ENCODE measurements at places on chromosomes 3 and 15.

DNA sequence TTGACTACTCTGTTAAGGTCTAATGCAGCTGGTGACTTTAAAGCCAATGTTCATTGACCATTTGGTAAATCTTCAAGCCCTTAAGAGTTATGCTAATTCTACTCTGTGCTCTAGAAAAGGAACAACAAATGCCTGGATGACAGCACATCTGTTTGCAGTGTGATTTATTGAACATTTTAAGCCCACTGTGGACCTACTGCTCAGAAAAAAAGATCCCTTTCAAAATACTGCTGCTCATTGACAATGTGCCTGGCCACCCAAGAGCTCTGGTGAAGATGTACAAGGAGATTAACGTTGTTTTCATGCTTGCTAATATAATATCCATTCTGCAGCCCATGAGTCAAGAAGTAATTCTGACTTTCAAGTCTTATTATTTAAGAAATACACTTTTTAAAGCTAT lies 110.8 kb downstream of the TBC1D5 start:
- H3K4me1 ChIP-seq, result peaks cover 24% of the 10 kb centered on the region
- H3K27ac ChIP-seq, result no peak overlapping the region
- DNase-seq, result no peak
- no peaks in the 10 kb centered on the region for H3K27me3 ChIP-seq
- no peak overlapping the region for H3K4me3 ChIP-seq

- H3K27ac ChIP-seq, result no peak overlapping the region
- no peaks in the 10 kb centered on the region for H3K27me3 ChIP-seq
- no peak for DNase-seq
- H3K4me1 ChIP-seq, result peaks cover 9% of the 10 kb centered on the region
- H3K4me3 ChIP-seq, result no peak overlapping the region
Measured at GRCh38 chr3:112807685-112808084, 39.0 kb downstream of the CD200R1L start.

- H3K27ac ChIP-seq, result no peak overlapping the region
- H3K4me3 ChIP-seq, result no peak overlapping the region
- H3K4me1 ChIP-seq, result peaks cover 9% of the 10 kb centered on the region
- DNase-seq, result no peak
- peaks cover 21% of the 10 kb centered on the region for H3K36me3 ChIP-seq
- H3K27me3 ChIP-seq, result no peaks in the 10 kb centered on the region
Measured at GRCh38 chr3:150626148-150626930, 23.2 kb downstream of the SELENOT start.

DNA sequence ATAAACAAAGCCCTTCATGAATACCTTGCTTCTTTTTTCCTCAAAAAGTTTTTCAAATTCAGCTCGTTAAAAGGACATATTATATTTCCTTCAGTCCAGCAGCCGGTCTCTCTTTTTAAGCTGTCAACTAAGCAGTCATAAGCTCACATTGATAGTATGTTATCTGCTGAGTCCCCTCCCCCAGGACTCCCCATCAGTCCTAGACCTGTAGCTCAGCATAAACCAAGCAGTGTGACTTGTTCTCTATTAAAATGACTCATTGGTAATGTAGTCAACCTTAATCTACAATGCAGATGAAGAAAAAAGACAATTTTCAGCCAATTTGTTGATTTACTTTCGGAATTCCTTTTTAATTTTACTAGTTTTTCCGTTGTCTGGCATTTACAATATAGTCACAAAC lies 483.8 kb downstream of the MECOM start:
- no peak for DNase-seq
- H3K36me3 ChIP-seq, result no peaks in the 10 kb centered on the region
- H3K4me1 ChIP-seq, result no peaks in the 10 kb centered on the region
- H3K27ac ChIP-seq, result no peak overlapping the region
- peaks cover 10% of the 10 kb centered on the region for H3K27me3 ChIP-seq

DNA sequence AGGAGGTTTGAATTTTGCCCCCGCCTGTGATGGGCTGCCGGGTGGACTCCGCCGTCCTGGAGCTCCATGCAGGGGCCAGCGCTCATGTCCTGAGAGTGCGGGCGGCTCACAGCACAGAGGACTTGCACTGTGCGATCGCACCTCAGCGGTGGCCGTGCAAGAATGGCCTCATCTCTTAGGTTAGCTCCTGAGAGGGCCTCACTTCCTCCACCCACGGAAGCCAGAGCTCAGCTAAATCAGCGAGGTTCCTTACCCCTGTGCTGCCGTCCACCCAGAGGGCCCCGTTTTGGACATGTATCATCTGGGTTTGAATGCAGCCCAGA lies 72.0 kb upstream of the PCSK6 start:
- no peak for DNase-seq
- H3K27ac ChIP-seq, result no peak overlapping the region
- H3K27me3 ChIP-seq, result peaks cover 15% of the 10 kb centered on the region
- H3K4me3 ChIP-seq, result no peak overlapping the region
- no peaks in the 10 kb centered on the region for H3K36me3 ChIP-seq

- DNase-seq, result no peak
- H3K27me3 ChIP-seq, result no peaks in the 10 kb centered on the region
- H3K4me1 ChIP-seq, result peaks cover 55% of the 10 kb centered on the region
- H3K4me3 ChIP-seq, result peak overlapping the region; percentile 96
- peak overlapping the region; percentile 98 for H3K27ac ChIP-seq
- H3K36me3 ChIP-seq, result peaks cover 72% of the 10 kb centered on the region
Measured at GRCh38 chr3:157156837-157157635, 2.9 kb downstream of the CCNL1 start.

DNA sequence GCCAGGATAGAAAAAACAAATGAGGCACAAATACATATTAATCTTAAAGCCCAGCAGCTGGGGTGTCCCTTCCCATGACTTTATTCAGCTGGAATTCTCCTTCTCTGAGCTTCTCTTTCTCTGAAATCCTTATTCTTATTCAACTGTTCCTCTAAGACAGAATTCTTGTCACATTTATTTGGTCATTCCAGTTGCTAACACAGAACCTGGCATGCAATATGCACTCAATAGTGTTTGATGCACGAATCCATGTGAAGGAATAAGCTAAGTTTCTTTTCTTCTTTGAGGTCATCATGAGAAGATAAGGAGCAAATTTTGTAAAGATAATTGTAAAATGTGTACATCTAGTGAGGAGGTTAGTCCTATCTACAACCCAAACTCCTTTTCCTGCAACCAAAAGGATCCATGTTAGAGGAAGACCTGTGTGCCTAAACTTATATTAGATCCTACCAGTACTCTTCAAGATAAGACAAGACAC lies 154.2 kb upstream of the KCNMB2 start:
- no peak overlapping the region for H3K27ac ChIP-seq
- no peak for DNase-seq
- no peaks in the 10 kb centered on the region for H3K4me1 ChIP-seq
- peaks cover 7% of the 10 kb centered on the region for H3K27me3 ChIP-seq

- H3K4me1 ChIP-seq, result no peaks in the 10 kb centered on the region
- no peaks in the 10 kb centered on the region for H3K36me3 ChIP-seq
- no peak for DNase-seq
- H3K4me3 ChIP-seq, result no peak overlapping the region
Measured at GRCh38 chr3:171511450-171511849, 51.2 kb upstream of the TNIK start.

- H3K36me3 ChIP-seq, result peaks cover 4% of the 10 kb centered on the region
- H3K27ac ChIP-seq, result peak overlapping the region; percentile 71
- DNase-seq, result no peak
- no peaks in the 10 kb centered on the region for H3K27me3 ChIP-seq
- no peak overlapping the region for H3K4me3 ChIP-seq
Measured at GRCh38 chr3:38149708-38150107, 11.2 kb downstream of the MYD88 start.

DNA sequence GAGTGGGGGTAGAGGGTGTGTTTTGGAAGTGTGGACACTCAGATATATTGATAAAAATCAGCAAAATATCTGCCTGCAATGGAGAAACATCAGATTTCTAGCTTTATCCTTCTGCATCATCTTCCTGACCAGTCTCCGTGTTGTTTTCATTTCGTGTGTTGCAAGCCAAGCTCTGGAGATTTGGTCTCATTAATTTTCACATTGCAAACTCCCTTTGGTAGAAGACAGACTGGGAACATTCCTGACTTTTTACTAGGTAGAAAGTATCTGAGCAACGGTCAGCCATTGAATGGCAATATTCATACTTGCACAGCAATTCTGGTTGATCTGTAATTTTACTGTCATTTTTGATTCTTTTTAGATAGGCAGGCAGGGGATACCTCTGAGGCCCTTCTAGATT lies 30.4 kb downstream of the FSTL1 start:
- no peak for DNase-seq
- H3K27ac ChIP-seq, result no peak overlapping the region
- peaks cover 13% of the 10 kb centered on the region for H3K4me1 ChIP-seq
- no peaks in the 10 kb centered on the region for H3K36me3 ChIP-seq

DNA sequence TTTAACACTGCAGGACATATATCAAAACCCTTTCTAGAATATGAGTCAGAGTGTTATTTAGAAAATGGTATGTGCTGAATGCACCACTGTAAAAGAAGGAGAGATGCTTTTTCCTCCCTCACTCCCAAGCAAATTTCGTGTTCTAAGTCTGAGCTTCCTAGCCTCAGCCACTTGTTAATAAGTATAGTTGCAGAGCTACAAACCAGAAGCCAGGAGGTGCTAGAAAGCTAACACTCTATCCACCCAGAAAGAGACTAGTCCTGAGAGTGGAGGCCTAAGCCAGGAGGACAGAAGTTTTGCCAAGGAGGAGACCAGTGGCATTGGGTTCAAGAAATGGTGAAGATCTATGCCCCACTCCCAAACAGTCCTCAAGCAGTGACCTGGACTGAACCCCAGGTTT lies 40.5 kb upstream of the GYG1 start:
- H3K4me3 ChIP-seq, result no peak overlapping the region
- peaks cover 2% of the 10 kb centered on the region for H3K27me3 ChIP-seq
- no peak for DNase-seq
- H3K27ac ChIP-seq, result no peak overlapping the region

GRCh38 chr15:46897266-46897665 lies 820.0 kb upstream of the SEMA6D start:
- H3K27me3 ChIP-seq, result no peaks in the 10 kb centered on the region
- no peaks in the 10 kb centered on the region for H3K4me1 ChIP-seq
- H3K4me3 ChIP-seq, result no peak overlapping the region
- DNase-seq, result no peak
- no peak overlapping the region for H3K27ac ChIP-seq

DNA sequence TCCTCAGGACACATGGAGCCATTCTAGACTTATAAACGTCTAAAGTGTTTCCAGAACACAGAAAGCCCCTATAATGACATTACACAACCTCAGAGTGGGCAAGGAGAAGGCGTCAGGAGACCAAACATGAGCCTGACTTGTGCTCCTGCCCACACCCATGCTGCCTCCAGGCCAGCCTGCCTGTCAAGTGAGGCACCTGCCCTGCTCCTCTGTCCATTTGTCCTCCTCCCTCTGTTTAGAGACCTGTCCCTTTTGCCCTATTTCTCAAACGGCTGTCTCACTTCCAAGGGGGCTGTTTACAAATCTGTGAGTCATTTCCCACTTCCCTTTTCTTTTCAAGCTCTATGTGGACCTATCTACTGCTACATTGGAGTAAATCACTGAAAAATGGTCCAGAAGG lies 21.0 kb downstream of the ZDHHC3 start:
- H3K36me3 ChIP-seq, result peaks cover 4% of the 10 kb centered on the region

DNA sequence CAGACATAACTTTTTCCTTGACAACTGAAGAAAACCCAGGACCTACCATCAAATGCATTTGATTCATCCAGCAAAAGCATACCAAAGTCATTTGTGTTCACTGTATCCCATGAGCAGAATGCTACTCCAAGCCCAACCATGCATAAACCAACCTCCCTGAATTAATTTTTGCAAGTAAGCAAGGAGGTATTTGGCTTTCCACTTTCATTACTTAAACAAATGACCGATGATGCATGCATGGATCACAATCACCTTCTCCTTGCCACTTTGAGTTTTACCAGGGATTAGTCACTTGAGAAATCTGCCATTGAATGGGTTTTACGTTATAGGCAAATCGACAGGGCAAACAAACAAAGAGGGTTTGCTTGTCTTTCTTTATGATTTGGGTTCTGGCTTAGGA lies 214.8 kb downstream of the FMN1 start:
- no peak for DNase-seq
- H3K4me3 ChIP-seq, result no peak overlapping the region
- H3K36me3 ChIP-seq, result no peaks in the 10 kb centered on the region
- no peak overlapping the region for H3K27ac ChIP-seq

- H3K4me1 ChIP-seq, result no peaks in the 10 kb centered on the region
- no peak for DNase-seq
- no peak overlapping the region for H3K27ac ChIP-seq
- no peak overlapping the region for H3K4me3 ChIP-seq
Measured at GRCh38 chr3:161781381-161781780, 284.8 kb downstream of the OTOL1 start.

- no peaks in the 10 kb centered on the region for H3K4me1 ChIP-seq
- no peak for DNase-seq
- H3K36me3 ChIP-seq, result no peaks in the 10 kb centered on the region
- H3K27me3 ChIP-seq, result no peaks in the 10 kb centered on the region
- H3K27ac ChIP-seq, result no peak overlapping the region
- H3K4me3 ChIP-seq, result no peak overlapping the region
Measured at GRCh38 chr3:89375451-89375850, 268.0 kb downstream of the EPHA3 start.

DNA sequence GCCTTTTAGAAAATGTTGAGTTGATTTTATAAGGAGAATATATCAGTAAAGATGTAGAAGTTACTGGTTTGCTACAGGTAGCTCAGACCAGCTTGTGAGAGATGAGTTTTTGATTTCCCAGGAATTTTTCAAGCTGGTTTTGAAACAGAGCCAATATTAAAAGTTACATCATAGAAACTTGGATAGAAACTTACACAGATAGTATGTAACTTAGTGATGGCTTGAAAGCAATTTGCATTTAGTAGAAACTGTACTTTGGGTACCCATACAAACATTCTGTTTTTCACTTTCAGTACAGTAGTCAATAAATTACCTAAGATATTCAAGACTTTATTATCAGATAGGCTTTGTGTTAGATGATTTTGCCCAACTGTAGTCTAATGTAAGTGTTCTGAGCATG lies 93.4 kb downstream of the RBMS3 start:
- H3K27ac ChIP-seq, result no peak overlapping the region
- no peak for DNase-seq
- no peaks in the 10 kb centered on the region for H3K4me1 ChIP-seq
- H3K4me3 ChIP-seq, result no peak overlapping the region
- no peaks in the 10 kb centered on the region for H3K36me3 ChIP-seq

DNA sequence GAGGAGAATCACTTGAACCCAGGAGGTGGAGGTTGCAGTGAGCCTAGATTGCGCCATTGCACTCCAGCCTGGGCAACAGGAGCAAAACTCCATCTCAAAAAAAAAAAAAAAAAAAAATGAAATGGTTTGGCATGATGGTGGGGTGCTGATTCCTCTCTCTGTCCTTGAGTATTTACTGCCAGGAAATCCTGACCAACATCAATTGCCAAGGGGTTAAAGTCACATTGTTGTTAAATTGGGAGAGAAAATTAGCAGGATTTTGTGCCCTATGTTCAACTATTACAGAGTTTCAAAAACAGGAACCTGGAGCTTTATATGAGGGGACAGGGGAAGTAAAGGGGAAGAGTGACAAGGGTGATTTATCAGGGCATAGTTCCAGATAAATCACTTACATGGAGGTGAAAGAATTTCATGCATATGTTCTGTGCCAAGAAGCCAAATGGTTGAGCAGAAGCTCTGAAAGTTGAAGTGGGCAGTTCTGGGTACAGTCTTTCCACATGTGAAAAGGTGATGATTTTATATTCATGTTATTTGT lies 70.5 kb upstream of the TSEN2 start:
- H3K4me1 ChIP-seq, result no peaks in the 10 kb centered on the region
- H3K27ac ChIP-seq, result no peak overlapping the region
- H3K4me3 ChIP-seq, result no peak overlapping the region
- peaks cover 4% of the 10 kb centered on the region for H3K27me3 ChIP-seq

- no peaks in the 10 kb centered on the region for H3K4me1 ChIP-seq
- no peaks in the 10 kb centered on the region for H3K36me3 ChIP-seq
- H3K4me3 ChIP-seq, result no peak overlapping the region
- no peak overlapping the region for H3K27ac ChIP-seq
- DNase-seq, result no peak
Measured at GRCh38 chr3:78079514-78079913, 1039.6 kb downstream of the ROBO2 start.

Measured in activated naive CD8-positive, alpha-beta T cell treated with anti-CD3 and anti-CD28 coated beads for 36 hours (primary cell).